ENCODE measurements at places on chromosomes 3 and 15. TPM values are rescaled to one million over a fixed set of nuclear protein-coding genes. Genes with fewer than 3 reads are reported as not detected.

The GABRB3 gene
- total RNA-seq = 98.2 TPM

The FANCD2 gene
- 67.8 TPM for total RNA-seq

The RMDN3 gene
- 24.9 TPM for total RNA-seq

The MYZAP gene
- 0.72 TPM for total RNA-seq

The CCR9 gene
- total RNA-seq = not detected

The ARGFX gene
- not detected for total RNA-seq

The TIGIT gene
- not detected for total RNA-seq

The ST8SIA2 gene
- 3.2 TPM for total RNA-seq

The PTPRG gene
- total RNA-seq = 69.3 TPM

The CYP1A2 gene
- not detected for total RNA-seq

The SEMA5B gene
- 9.4 TPM for total RNA-seq

The MTMR10 gene
- 20.4 TPM for total RNA-seq

The SKOR1 gene
- 0.13 TPM for total RNA-seq

The PROK2 gene
- 1.4 TPM for total RNA-seq

The CKMT1B gene
- total RNA-seq = 36.7 TPM

The CAMK1 gene
- 9.2 TPM for total RNA-seq

The SPATA12 gene
- total RNA-seq = 0.22 TPM

The NXPE3 gene
- total RNA-seq = 16.6 TPM

The NMB gene
- total RNA-seq = 12.4 TPM

The RLBP1 gene
- total RNA-seq = not detected

The TRIM71 gene
- total RNA-seq = 364 TPM

The SLC9C1 gene
- total RNA-seq = 0.15 TPM

The EIF2A gene
- total RNA-seq = 74.1 TPM

The TGM4 gene
- not detected for total RNA-seq

The MESP2 gene
- total RNA-seq = not detected

The TMCO5A gene
- not detected for total RNA-seq

The IFT122 gene
- 22.0 TPM for total RNA-seq

The KNL1 gene
- total RNA-seq = 16.8 TPM

The GOLGA8N gene
- 0.57 TPM for total RNA-seq

The SOX14 gene
- total RNA-seq = 0.57 TPM

The GOLGA8J gene
- not detected for total RNA-seq

The ADGRG7 gene
- not detected for total RNA-seq

The FAM3D gene
- total RNA-seq = not detected

The ZNF621 gene
- total RNA-seq = 23.8 TPM

The GOLGA6L9 gene
- total RNA-seq = 3.9 TPM

The PIGX gene
- 20.0 TPM for total RNA-seq

The KBTBD13 gene
- not detected for total RNA-seq

The PRRT3 gene
- 18.8 TPM for total RNA-seq

The CPN2 gene
- total RNA-seq = not detected

The BCL2A1 gene
- total RNA-seq = not detected

All from H9 (cell line).